Daoy (cell line): ENCODE measurements at places on chromosomes 16 and 17.
A peak's percentile ranks its signal among the peaks of the same experiment; 100 is the strongest.

DNA sequence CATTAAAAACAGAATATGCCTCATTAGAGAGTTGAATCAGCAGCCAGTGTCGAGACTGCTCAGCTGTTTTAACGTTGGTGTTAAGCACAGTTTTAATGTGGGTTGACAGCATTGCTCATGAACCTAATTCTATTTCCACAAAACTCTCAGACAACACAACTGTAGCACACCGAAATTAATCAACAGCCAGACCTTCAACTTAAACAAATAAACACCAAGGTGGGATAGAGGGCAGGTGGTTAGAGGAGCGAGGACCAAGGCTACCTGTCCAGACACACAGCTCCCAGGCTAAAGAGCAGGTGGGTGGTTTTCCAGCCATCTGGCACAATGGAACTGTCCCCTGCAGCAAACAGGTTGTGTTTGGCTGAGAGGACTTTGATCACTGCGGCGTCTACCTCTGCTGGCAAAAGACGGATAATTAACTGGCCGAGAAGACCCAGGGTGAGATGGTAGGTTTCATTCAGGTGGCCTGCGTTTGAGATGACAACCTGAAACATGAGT is 69.6 kb upstream of the ATP2A3 start:
- DNase-seq = no peak

- peak; percentile 76 for DNase-seq
Observed at GRCh38 chr16:678858-679813, 1.1 kb upstream of the STUB1 start.

DNA sequence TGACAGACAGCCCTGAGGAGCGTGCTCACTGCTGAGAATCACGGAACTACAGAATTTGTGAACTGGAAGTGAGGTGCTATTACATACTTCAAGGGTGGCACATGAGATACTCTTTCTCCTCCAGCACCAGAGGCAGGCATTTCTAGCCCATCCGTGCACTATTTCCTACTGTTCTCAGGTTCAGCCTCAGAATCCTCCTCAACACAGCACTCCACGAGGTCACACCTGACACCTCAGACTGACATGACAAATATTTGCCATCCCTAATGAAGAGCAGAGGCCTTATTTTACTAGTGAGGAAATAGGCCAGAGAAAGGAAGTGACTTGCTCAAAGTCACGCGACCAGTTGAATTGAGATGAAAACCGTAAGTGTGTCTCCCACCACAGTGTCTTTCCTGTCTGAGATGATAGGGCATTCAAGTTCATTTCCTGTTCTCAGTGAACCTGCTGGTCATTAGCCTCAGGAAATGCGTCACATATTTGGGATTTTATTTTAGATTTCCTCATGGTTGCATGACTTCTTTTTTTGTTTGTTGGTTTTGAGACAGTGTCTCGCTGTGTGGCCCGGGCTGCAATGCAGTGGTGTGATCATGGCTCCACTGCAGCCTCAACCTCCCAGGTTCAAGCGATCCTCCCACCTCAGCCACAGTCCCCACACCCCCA is 23.6 kb downstream of the SEZ6 start:
- peak; percentile 57 for DNase-seq

DNA sequence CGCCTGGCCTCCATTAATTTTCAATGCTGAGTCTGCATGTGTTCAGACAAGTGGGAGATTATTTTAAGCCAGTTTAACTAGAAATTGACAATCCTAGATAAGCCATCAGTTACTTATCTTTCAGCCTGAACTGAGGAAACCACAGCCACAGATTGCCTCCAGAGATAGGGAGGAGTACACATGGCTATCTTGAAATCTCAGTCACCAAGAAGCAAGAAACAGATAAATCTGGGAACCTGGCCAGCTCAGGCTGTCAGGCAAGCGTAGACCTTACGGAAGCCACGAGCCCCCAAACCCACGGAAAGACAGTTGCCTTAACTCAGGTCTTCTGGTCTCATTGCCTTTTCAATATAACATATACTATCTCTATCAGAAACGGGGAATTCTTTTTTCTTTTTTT is 2.0 kb upstream of the GLG1 start:
- no peak for DNase-seq

DNA sequence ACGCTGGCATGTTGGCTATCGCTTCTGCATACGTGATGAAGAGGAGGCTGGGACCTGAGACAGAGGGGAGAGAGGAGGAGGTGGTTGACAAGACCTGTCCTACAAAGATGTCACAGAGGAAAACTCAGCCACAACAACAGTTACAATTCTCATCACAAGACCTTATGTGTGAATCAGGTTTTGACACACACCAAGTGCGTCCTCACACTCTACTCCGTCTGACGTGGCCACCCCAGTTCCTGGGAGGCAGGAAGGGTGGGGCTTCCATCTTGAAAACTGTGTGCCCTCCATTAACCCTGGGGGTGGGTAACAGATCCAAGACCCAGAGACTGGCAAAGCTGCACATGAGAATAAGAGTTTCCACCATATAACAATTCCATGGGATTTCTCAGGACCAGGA is 24.1 kb downstream of the SLC6A4 start:
- no peak for DNase-seq

DNA sequence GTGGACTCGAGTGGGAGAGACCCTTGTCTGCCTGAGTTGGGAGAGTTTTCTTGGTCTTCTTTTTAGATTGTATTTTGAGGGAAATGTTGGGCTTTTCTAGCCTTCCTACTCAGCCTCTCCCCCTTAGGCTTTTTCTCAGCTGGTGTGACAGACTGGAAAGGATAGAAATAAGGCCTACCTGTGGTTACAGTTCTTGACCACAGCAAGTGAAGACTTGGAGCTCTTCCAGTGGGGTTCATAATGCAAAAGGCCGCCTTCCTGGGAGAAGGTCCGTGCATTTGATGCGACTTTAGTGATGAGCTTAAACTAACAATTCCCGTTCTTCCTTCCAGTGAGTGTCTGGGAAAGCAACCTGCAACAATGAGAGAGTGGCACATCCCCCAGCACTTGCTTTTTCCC is 56.8 kb downstream of the B9D1 start:
- DNase-seq = no peak

DNA sequence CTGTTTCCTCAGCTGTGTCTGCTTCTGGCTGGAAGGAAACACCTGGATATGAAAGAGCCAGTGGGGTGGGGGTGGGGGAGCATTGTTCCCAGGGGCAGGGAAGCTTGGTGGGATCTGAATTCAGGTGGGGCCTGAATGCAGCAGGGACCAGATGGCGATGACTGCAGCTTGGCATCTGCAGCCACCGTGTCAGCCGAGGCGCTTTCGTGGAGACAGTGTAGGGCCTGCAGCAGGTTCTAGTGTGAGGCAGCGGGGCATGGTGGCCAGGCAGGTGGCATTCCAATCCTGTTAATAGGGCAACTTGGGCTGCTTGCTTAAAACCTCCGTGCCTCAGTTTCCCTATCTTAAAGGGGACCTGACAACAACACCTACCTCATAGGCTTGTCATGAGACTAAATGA is 1.7 kb downstream of the PIK3R6 start:
- no peak for DNase-seq

GRCh38 chr17:10772425-10773380 is 31.2 kb downstream of the TMEM238L start:
- peak; percentile 19 for DNase-seq

DNA sequence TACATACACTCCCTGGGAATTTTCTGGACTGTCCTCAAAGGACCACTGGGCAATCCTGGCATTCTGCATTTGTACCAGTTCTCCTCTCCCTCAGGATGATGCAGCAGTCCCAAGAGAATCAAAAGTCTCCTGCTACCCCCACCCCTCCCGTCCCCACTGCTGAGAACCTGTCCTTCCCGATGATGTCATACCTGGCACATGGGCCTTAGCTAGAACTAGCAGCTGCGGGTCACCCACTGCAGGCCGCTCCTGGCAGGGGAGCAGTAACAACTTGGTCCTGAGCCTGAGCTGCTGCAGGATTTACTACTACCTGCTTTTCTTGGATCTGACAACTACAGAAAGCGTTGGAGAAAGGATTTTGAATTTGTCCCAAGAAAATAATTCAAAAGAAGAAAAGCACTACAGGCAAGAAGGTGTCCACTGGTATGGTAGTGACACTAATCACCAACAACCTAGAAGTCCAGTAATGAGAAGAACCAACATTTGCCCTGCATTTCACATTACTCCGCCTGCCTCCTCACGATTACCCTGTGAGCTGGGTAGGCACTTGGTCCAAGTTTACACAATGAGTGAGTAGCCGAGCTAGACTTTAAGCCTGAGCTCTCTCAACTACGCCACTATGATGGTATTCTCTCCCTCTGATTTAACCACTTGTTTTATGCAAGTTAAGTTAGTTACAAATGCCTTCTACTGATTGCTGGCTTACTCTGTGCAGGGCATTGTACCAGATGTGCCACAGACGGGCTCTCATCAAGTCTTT is 55.3 kb upstream of the ETV4 start:
- DNase-seq = peak; percentile 64

DNA sequence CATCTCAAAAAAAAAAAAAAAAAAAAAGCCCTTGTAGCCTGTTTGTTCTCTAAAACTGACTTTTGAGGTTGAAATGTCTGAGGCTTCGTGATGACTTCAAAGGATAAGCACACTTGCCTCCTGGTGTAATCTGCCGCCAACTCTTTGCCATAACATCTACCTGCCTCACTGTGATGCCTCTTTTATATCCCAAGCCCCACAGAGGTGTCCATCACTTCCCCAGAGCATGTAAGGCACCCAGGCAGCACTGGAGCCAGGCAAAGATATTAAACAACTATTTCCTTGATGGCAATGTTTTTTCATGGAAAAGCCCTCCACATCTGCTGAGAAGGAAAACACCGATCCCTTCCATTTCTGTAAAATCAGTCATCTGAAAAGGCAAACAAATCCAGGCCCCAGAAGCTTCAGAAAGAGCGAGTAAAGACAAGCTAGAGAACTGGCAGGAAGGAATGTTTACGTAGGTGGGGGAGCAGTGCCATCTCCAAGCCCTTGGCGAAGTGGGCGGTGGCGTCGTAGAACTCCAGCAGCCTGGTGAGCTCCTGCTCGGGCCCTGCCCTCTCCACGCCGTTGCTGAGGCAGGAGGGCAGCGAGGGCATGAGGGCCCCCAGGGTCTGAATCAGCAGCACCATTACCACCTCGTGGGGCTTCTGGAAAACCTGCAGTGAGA is 28.6 kb downstream of the COG7 start:
- peak; percentile 41 for DNase-seq

DNA sequence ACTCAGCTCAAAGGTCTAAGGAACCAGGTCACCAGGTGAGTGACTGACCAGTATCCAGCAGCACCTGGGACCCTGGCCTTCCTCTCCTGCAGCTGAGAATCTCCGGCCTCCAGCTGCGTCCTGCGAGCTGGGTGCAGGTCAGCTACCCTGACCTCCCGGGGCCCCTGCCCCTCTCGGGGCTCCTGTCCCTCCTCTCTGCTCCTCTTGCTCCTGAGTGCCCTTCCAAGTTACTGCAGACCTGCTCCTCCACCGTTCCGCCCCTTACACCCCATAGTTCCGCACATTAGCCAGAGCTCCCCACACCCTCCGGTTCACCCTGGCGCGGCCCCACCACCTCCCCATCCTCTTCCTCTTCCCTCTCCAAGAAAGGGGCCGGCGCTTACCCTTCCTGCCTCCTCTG is 10.6 kb downstream of the FOXJ1 start:
- no peak for DNase-seq

DNA sequence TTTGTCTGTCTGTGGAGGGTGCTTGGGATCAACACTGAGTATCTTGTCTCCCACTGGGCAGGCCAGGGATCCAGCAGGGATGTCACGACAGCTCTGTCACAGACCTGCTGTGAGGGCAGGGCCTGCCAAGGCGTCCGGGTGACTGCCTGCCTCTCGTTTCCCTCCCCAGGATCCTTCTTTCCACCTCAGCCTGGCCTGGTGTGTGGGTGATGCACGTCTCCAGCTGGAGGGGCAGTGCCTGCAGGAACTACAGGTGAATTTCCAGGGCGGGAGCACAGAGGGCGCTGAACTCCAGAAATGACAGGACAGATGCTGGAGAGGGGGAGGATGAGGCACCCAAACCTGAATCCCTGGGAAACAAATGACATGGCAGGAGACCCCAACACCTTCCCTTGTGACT is 6.8 kb upstream of the MMP15 start:
- no peak for DNase-seq

- no peak for DNase-seq
Observed at GRCh38 chr17:17943281-17943984, 28.8 kb downstream of the TOM1L2 start.

DNA sequence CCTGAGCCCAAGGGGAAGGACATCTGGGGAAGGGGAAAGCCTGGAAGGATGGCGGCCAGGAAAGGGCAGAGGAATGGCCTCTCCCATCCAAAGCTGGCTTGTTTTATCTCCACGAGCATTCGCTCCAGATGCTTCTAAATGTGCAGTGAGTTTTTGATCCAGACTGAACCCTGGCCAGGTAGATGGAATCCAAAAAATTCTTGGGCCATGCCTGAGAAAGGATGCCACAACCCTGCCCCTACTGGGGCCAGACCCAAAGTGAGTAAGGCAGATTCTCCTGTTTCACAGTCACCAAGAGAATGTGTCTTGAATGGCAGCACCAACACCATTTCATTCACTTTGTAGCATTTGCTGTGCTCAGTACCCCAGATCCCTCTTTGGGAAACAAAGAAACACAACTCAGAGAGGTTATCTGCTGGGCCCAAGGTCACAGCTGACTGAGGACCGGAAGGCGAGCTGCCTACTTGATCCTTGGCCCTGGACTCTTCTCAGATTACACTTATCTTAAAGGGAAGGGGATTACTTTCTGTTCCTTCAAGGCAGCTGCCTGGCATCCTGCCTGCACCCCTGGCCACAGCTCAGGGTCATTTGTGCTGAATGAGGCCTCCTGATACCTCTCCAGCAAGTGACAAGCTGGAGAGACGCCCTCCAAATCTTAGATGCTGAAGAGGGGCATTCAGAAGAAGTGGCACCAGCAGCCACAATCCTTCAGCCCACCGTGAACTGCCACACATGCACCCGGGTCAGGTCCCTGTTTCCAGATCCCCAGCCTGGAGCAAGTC is 3.6 kb downstream of the LRRC75A start:
- DNase-seq = no peak

DNA sequence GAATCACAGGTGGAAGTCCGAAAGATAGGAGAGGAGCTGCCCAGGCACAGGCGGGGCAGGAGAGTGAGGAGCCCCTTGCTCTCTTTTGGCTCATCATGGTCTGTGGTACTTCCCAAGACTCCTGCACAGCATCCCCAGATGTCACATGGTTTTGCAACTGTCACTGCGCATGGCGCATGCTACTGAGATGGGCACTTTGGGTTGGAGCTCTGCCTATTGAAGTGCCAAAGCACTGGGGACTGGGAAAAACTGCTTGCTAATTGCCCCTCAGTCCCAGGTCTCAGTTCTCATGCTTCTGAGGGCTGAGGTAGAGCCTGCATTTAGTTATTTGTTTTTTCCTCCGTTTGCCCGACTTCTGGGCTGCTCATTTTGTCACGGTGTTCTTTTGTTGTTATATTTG is 156.8 kb upstream of the CDH13 start:
- DNase-seq = no peak

DNA sequence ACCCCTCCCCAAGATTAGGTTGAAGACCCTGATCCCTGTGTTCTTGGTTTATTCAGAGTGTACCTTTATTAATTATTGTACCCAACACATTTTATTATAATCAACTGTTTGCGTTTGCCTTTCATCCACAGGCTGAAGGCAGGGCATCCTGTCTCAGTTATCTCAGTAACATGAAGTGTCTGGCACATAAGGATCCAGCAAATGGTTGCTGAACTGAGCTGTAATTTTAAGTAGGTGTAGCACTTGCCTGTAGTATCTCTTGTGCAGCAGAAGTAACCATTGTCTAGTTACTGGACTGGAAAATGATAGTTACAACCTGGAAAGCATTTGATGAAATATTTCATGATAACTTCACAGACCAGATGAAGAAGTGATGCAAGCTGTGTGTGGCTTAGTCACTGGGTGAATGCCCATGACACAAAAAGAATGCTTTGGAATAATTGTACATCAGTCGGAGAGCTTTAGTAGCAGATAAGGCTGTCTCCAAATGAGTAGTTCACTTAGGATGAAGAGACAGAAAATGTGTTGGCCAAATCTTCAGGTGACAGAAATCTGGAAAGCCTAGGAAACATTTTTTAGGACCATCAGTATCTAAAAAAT is 56.6 kb downstream of the ESRP2 start:
- DNase-seq = no peak
